ENCODE measurements at places on chromosomes 12 and 14. TPM values are rescaled to one million over a fixed set of nuclear protein-coding genes. Genes with fewer than 3 reads are reported as not detected.

GRCh38 chr12:120961604-120962531 lies 16.5 kb upstream of the HNF1A start:
- H3K27ac ChIP-seq, result no peak overlapping the region
- no peak for DNase-seq
- H3K27me3 ChIP-seq, result peaks cover 17% of the 10 kb centered on the region
- H3K4me1 ChIP-seq, result peaks cover 9% of the 10 kb centered on the region
- H3K36me3 ChIP-seq, result no peaks in the 10 kb centered on the region
- no peak overlapping the region for H3K4me3 ChIP-seq

GRCh38 chr12:49342066-49342913 lies 4.4 kb upstream of the DNAJC22 start:
- H3K4me3 ChIP-seq, result peak overlapping the region; percentile 71
- H3K4me1 ChIP-seq, result peaks cover 32% of the 10 kb centered on the region
- H3K27ac ChIP-seq, result no peak overlapping the region

DNA sequence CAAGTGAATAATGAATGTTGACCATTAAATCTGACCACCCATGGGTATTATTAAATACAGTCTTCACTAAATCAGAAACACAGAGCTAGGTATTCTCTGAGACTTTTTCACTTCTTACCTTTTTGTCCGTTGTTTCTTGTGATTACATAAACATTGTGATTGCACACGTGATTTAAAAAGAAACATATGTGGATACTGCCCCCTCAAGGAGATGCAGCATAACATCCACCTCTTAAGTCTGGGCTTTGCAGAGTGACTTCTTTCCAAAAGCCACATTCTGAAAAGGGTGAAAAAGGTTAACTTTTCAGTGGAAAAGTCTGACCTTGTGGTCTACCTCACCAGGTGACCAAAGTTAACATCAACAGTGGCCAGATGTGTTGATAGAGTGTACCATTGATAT lies 185.5 kb upstream of the FAR2 start:
- H3K27me3 ChIP-seq, result no peaks in the 10 kb centered on the region
- no peak overlapping the region for H3K4me3 ChIP-seq
- H3K36me3 ChIP-seq, result no peaks in the 10 kb centered on the region

- DNase-seq, result no peak
- H3K4me3 ChIP-seq, result no peak overlapping the region
- peaks cover 22% of the 10 kb centered on the region for H3K4me1 ChIP-seq
These were observed 42.2 kb upstream of the KTN1 start for GRCh38 chr14:55537782-55538181.

CDKN1B gene
- total RNA-seq, result 31.2 TPM

DNA sequence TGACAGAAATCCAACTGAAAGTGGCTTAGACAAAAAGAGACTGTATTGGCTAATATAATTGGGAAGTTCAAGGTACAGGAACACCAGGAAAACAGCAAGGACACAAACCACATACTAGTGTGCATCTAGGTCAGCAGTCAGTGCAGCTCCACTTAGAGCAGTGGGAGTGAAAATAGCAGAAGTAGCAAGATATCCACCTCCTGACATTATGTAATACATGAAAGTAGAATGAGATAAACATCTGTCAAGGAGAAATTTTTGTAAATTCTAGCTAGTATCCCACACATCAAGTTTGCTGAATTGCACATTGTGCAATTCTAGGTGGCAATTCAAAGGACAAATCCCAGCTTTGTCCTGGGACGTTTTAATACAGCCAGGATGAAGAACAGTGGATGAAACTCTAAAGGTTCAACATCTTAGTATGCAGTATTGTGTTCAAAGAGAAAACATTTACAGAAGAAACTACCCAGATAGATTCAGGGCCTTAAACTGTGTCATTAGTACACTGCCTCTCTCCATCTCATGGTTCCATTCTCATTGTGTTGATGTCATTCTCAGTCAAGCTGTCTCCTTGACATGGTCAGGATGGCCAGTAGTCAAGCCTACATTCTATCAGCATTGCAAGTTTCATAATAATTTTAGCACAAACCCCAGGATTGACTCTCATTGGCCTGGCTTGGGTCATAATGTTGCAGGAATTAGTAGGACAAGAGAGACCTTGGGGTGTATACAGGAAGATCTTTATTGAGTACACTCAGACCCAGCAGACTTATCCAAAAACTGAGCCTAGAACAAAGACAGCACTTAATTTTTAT lies 56.8 kb downstream of the SDR9C7 start:
- peaks cover 19% of the 10 kb centered on the region for H3K4me1 ChIP-seq
- no peak overlapping the region for H3K27ac ChIP-seq
- H3K27me3 ChIP-seq, result peaks cover 15% of the 10 kb centered on the region
- H3K4me3 ChIP-seq, result no peak overlapping the region
- no peak for DNase-seq

- H3K27me3 ChIP-seq, result no peaks in the 10 kb centered on the region
- H3K4me1 ChIP-seq, result peaks cover 64% of the 10 kb centered on the region
- peak overlapping the region; percentile 88 for H3K27ac ChIP-seq
- H3K4me3 ChIP-seq, result peak overlapping the region; percentile 6
These were observed 267.1 kb upstream of the RGS6 start for GRCh38 chr14:71665157-71665556.

DNA sequence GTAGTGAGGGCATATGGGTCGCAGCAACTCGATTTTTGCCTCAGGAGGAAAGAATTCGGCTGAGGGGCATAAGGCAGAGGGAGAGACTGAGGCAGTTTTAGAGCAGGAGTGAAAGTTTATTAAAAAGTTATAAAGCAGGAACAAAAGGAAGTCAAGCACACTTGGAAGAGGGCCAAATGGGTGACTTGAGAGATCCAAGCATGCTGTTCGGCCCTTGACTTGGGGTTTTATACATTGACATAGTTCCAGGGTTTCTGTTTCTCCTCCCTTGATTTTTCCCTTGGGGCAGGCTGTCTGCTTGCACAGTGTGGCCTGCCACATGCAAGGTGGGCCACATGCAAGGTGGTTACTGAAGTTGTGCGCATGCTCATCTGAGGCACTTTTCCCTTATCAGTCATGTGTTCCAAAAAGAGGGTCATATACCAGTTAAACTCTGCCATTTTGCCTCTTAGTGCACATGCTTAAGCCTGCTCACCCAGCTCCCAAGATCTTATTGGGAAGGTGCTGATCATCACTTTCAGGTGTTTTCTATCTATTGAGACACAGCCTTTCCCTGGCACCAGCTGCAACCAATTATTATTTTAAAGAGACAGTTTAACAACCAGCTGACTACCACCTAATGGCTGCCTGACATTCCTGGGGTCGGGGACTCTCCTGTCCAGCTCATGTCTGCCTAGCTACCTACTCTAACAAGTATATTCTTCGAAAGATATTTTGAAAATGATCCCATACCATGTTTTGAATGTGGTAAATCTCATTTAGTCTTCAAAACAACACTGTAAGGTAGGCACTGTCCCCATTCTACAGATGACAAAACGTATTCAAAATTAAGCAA lies 19.9 kb downstream of the PTGER2 start:
- no peak overlapping the region for H3K4me3 ChIP-seq
- H3K27ac ChIP-seq, result no peak overlapping the region
- DNase-seq, result no peak
- H3K36me3 ChIP-seq, result no peaks in the 10 kb centered on the region
- H3K27me3 ChIP-seq, result peaks cover 1% of the 10 kb centered on the region

KMT2D gene
- 66.9 TPM for total RNA-seq

ARHGDIB gene
- 3.8 TPM for total RNA-seq

RIMBP2 gene
- total RNA-seq, result not detected

- peaks cover 32% of the 10 kb centered on the region for H3K4me1 ChIP-seq
- H3K27ac ChIP-seq, result peak overlapping the region; percentile 61
- no peaks in the 10 kb centered on the region for H3K27me3 ChIP-seq
- no peak overlapping the region for H3K4me3 ChIP-seq
These were observed 62.8 kb downstream of the BHLHE41 start for GRCh38 chr12:26062006-26062405.

GRCh38 chr12:93853698-93854478 lies 176.7 kb downstream of the CRADD start:
- H3K4me3 ChIP-seq, result no peak overlapping the region
- DNase-seq, result no peak
- H3K27me3 ChIP-seq, result no peaks in the 10 kb centered on the region
- peaks cover 30% of the 10 kb centered on the region for H3K4me1 ChIP-seq
- H3K27ac ChIP-seq, result no peak overlapping the region
- peaks cover 7% of the 10 kb centered on the region for H3K36me3 ChIP-seq

DNA sequence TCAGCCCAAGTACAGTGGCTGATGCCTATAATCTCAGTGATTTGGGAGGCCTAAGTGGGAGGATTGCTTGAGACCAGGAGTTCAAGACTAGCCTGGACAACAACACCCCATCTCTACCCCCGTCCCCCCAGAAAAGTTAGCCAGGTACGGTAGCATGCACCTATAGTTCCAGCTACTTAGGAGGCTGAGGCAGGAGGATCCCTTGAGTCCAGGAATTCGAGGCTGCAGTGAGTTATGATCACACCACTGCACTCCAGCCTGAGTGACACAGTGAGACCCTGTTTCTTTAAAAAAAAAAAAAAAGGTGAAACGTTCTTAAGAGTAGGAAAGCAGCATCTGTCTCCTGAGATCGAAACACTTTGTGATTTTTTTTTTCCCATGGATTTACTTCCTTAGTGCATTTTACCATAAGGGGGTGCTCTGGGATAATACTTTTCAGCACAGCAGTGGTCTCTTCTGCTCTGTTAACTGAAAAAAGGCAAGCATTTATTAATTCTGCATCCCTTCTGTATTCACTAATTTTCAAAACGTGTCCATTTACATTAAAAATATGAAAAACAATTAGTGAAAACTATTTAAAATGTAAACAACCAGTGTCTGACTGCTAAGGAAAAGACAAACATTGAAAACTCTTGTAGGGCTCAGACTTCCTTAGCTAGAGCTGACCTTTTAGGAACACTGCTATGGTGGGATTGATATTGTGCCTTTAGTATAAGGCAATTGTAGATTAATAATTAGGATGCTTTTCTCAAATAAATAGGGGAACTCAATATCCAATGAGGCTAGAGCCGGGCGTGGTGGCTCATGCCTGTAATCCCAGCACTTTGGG lies 31.2 kb upstream of the USP44 start:
- peak; percentile 47 for DNase-seq
- no peak overlapping the region for H3K4me3 ChIP-seq
- peaks cover 10% of the 10 kb centered on the region for H3K4me1 ChIP-seq
- no peaks in the 10 kb centered on the region for H3K36me3 ChIP-seq
- peaks cover 5% of the 10 kb centered on the region for H3K27me3 ChIP-seq

GPR84 gene
- total RNA-seq, result not detected

GRCh38 chr12:19421503-19422282 lies 17.6 kb upstream of the AEBP2 start:
- H3K27ac ChIP-seq, result no peak overlapping the region
- no peaks in the 10 kb centered on the region for H3K36me3 ChIP-seq
- no peak overlapping the region for H3K4me3 ChIP-seq
- no peaks in the 10 kb centered on the region for H3K4me1 ChIP-seq

TPH2 gene
- not detected for total RNA-seq

GRCh38 chr12:6253278-6253677 lies 53.1 kb downstream of the CD9 start:
- DNase-seq, result no peak
- peaks cover 25% of the 10 kb centered on the region for H3K27me3 ChIP-seq
- no peak overlapping the region for H3K27ac ChIP-seq
- H3K4me1 ChIP-seq, result no peaks in the 10 kb centered on the region
- no peak overlapping the region for H3K4me3 ChIP-seq
- peaks cover 7% of the 10 kb centered on the region for H3K36me3 ChIP-seq

- no peak overlapping the region for H3K4me3 ChIP-seq
- H3K4me1 ChIP-seq, result peaks cover 33% of the 10 kb centered on the region
- H3K27me3 ChIP-seq, result no peaks in the 10 kb centered on the region
- DNase-seq, result no peak
These were observed 89.6 kb downstream of the ERC1 start for GRCh38 chr12:1080520-1081223.

IFI27 gene
- 0.28 TPM for total RNA-seq

GRCh38 chr14:22315336-22315735 lies 273.7 kb downstream of the DAD1 start:
- no peak overlapping the region for H3K27ac ChIP-seq
- peaks cover 11% of the 10 kb centered on the region for H3K27me3 ChIP-seq
- no peak for DNase-seq
- H3K36me3 ChIP-seq, result no peaks in the 10 kb centered on the region
- H3K4me3 ChIP-seq, result no peak overlapping the region
- no peaks in the 10 kb centered on the region for H3K4me1 ChIP-seq
